ENCODE measurements at places on chromosomes 16 and 17.
A peak's percentile ranks its signal among the peaks of the same experiment; 100 is the strongest.

GRCh38 chr17:65547253-65547670 is 14.2 kb downstream of the AXIN2 start:
- no peak overlapping the region for H3K4me3 ChIP-seq
- H3K27me3 ChIP-seq: no peaks in the 10 kb centered on the region
- DNase-seq: no peak
- H3K4me1 ChIP-seq: no peaks in the 10 kb centered on the region

DNA sequence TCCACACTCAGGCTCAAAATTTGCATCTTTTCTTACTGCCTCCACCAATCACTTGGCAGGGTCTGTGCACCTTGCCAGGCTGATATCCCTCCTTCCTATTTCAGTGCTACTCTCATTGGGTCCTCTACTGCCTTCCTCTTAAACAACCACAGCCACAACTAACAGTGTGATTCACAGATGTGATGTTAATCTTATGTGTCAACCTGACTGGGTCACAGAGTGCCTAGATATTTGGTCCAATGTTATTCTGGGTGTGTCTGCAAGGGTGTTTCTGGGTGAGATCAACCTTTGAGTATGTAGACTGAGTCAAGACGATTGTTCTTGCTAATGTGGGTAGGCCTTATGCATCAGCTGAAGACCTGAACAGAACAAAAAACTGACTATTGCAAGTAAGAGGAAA is 51.3 kb upstream of the IRX6 start:
- H3K27ac ChIP-seq: no peak overlapping the region
- no peaks in the 10 kb centered on the region for H3K36me3 ChIP-seq
- H3K4me3 ChIP-seq: no peak overlapping the region
- H3K4me1 ChIP-seq: no peaks in the 10 kb centered on the region
- DNase-seq: no peak

- no peak overlapping the region for H3K27ac ChIP-seq
- DNase-seq: no peak
- H3K27me3 ChIP-seq: peaks cover 9% of the 10 kb centered on the region
- H3K4me3 ChIP-seq: no peak overlapping the region
- H3K4me1 ChIP-seq: no peaks in the 10 kb centered on the region
- no peaks in the 10 kb centered on the region for H3K36me3 ChIP-seq
Measured at GRCh38 chr16:8572063-8572918, 18.0 kb downstream of the TMEM114 start.

GRCh38 chr16:89192956-89193575 is 7.3 kb downstream of the SLC22A31 start:
- no peak for DNase-seq
- H3K36me3 ChIP-seq: no peaks in the 10 kb centered on the region
- no peak overlapping the region for H3K4me3 ChIP-seq
- no peak overlapping the region for H3K27ac ChIP-seq

- H3K27me3 ChIP-seq: no peaks in the 10 kb centered on the region
- H3K27ac ChIP-seq: no peak overlapping the region
- no peak for DNase-seq
- no peaks in the 10 kb centered on the region for H3K4me1 ChIP-seq
- H3K4me3 ChIP-seq: no peak overlapping the region
Measured at GRCh38 chr17:5509482-5509881, 23.1 kb downstream of the MIS12 start.

- no peak overlapping the region for H3K27ac ChIP-seq
- DNase-seq: no peak
- no peaks in the 10 kb centered on the region for H3K27me3 ChIP-seq
- no peaks in the 10 kb centered on the region for H3K36me3 ChIP-seq
- no peaks in the 10 kb centered on the region for H3K4me1 ChIP-seq
Measured at GRCh38 chr16:52066962-52067361, 480.0 kb downstream of the TOX3 start.

DNA sequence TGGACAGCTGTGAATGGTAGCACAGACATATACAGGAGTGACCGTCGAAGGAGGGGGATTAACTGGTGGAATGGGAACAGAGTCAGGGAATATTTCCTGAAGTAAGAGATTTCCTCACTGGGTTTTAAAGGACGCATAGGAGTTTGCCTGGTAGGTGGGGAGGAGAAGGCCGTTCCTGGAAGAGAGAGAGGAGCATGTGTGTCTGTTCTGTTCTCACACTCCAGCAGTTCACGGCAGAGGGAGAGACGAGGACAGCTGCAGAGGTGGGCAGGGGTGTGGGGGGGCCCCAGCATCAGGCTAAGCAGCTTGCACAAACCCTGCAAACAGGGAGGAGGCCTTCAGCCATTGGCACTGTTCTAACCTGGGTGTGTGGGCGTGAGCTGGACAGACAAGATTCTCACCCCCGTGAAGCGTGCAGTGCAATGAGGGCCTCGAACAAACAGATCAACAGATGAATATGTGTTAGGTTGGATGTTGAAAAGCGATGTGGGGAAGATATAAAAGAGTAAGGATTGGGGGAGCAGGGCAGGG is 85.3 kb upstream of the GSE1 start:
- no peak overlapping the region for H3K4me3 ChIP-seq
- no peak for DNase-seq
- H3K27me3 ChIP-seq: no peaks in the 10 kb centered on the region
- H3K27ac ChIP-seq: peak overlapping the region; percentile 86
- H3K4me1 ChIP-seq: peaks cover 53% of the 10 kb centered on the region
- H3K36me3 ChIP-seq: no peaks in the 10 kb centered on the region

- 0 out of 2 replicates have a peak, but pooled peaks cover 2% of the 10 kb centered on the region for H3K27me3 ChIP-seq
Measured at GRCh38 chr17:75720656-75721462, at the start of gene ITGB4. Gene ITGB4 (plus strand): TSS chr17:75721459. CDS start chr17:75724704, 3,245 bp downstream.

DNA sequence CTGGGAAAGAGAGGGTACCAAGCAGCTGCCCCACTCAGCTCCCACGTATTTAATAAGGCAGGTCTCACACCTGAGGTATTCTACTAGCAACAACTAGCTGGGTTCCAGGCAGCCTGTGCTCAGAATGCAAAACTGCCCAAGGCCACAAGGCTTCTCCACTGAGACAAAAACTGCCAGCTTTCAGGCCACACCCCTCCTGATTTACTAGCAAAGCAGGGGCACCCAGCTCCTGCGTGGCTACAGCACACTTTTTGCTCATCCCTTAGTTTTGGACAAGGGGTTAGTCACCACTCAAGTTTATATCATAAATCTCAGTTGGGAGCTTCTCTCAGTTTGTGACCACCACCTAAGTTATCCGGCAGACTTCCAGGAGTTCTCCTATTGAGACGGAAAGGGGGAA is 494.6 kb downstream of the CDH11 start:
- DNase-seq: no peak
- no peaks in the 10 kb centered on the region for H3K27me3 ChIP-seq
- no peaks in the 10 kb centered on the region for H3K36me3 ChIP-seq
- H3K27ac ChIP-seq: no peak overlapping the region

- no peaks in the 10 kb centered on the region for H3K4me1 ChIP-seq
- H3K36me3 ChIP-seq: peaks cover 15% of the 10 kb centered on the region
- H3K4me3 ChIP-seq: no peak overlapping the region
Measured at GRCh38 chr17:76054112-76054476, 18.2 kb downstream of the SRP68 start.

DNA sequence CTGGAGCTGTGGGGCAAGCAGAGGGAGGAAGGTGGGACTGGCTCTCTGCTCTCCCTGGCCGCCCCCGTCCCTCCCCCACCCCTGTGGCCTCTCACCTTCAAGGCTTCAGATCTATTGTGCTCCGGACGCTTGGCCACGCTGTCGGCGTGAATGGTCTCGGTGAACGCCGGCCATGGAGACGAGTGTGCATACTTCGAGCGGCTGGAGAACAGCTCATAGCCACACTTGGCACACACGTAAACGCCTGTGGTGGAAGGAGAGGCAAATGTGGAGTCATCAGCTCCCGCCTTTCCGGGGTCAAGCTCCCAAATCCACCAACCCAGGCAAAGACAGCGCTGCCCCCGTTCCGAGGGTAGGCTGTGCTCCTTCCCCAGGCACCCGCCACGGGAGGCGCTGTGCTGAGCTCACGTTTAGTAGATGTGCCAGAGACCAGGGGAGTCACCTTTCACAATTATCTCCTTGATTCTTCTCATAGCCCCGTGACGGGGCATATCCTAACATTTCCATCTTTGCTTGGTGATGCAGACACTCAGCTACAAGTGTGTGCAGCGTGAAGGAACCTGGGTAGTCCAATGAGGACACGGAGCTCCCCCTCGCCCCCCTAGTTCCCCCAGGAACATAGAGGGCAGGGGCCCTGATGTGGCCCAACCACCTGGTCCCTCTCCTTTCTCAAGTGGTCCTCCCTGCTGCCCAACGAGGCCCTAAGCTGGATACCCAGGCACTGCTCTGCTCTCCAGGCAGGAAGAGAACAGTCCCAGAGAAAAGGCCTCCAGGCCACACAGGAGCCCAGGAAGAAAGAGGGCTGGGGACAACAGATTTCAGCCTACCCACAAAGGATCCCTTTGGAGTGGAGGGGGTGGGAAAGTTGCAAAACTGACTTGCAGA is 1.6 kb downstream of the MSRB1 start:
- DNase-seq: no peak
- no peaks in the 10 kb centered on the region for H3K36me3 ChIP-seq
- H3K4me1 ChIP-seq: peaks cover 11% of the 10 kb centered on the region
- no peaks in the 10 kb centered on the region for H3K27me3 ChIP-seq

DNA sequence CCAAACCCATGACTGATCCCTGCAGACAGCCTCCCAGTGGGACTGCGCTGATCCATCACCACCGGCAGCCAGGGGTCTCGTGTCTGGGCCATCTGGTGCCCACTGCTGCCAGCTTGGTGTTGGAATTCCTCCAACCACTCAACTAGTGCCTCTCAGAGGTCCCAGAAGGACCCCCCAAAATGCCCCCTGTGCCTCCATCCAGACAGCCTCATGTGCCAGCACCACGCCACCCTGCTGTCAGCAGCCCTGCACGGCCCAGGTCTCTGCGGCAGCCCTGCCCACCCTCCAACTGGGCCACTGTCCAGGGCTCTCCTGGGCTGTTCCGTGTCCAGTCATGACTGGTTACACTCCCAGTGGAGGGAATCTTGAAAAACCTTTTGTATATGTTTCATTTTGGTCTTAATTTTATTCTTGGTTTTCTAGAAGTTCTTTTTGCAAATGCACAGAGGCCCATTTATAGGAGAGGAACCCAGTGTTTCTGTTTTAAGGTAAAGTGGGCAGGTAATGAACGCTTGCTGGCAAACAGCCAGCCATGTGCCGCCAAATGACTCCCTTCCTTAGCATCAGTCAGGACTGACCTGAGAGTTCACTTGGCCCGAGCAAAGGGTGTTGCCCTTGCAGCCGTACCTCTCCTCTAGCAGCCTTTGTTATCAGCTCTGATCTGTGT is 34.6 kb downstream of the GRIN2C start:
- no peaks in the 10 kb centered on the region for H3K27me3 ChIP-seq
- DNase-seq: no peak
- H3K4me1 ChIP-seq: no peaks in the 10 kb centered on the region

DNA sequence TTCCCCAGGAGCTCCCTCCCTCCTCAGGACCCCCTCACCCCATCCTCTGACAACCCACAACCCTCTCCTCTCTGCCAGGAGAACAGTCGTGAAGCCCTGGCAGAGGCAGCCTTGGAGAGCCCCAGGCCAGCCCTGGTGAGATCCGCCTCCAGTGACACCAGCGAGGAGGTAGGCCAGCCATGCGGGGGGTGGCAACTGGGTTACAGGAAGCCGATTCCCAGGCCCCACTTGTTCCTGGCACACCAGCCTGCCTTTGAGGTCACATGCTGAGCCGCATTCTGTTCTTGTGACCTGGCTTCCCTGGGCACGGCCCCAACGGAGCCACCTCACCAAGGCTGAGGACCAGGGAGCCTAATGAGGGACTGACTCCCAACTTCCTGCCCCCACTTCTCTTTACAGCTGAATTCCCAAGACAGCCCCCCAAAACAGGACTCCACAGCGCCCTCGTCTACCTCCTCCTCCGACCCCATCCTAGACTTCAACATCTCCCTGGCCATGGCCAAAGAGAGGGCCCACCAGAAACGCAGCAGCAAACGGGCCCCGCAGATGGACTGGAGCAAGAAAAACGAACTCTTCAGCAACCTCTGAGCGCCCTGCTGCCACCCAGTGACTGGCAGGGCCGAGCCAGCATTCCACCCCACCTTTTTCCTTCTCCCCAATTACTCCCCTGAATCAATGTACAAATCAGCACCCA is 7.9 kb downstream of the NAT9 start:
- no peak overlapping the region for H3K4me3 ChIP-seq
- H3K27ac ChIP-seq: peak overlapping the region; percentile 36
- peaks cover 44% of the 10 kb centered on the region for H3K4me1 ChIP-seq
- H3K27me3 ChIP-seq: no peaks in the 10 kb centered on the region
- 0 out of 2 replicates have a peak, but pooled peaks cover 5% of the 10 kb centered on the region for H3K36me3 ChIP-seq

DNA sequence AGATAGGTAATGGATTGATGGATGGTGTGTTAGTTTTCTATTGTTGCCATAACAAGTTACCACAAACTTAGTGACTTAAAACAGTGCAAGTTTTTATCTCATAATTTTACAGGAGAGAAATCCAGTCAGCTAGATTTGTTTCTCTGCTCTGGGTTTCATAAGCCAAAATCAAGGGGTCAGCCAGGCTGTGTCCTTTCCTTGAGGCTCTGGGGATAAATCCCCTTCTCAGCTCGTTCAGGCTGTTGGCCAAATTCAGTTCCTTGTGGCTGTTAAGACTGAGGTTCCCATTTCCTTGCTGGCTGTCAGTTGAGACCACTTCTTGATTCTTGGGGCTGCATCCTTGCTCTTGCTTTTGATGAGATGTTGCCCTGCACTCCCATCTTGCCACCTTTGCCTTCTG is 204.9 kb upstream of the CDH13 start:
- no peaks in the 10 kb centered on the region for H3K4me1 ChIP-seq
- H3K4me3 ChIP-seq: no peak overlapping the region
- no peak for DNase-seq

DNA sequence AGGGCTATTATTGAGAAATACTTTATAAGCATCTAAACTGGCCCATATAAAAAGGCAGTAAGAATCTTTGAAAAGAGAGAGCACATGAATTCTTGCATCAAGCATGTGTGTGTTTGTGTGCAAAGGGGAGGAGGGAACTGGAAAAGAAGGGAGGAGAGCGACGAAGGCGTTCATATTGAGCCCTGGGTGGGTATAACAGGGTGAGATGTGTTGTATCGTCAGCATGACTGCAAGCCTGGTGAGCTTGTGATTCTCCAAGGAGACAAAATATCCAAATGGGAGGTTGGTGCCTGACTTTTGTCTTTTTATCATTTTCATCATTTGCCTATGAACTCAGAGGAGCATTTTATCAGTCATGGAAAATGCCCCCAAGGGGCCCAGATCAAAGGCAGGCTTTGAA is 70.8 kb upstream of the PMFBP1 start:
- no peak overlapping the region for H3K27ac ChIP-seq
- H3K36me3 ChIP-seq: no peaks in the 10 kb centered on the region
- no peaks in the 10 kb centered on the region for H3K27me3 ChIP-seq
- H3K4me1 ChIP-seq: no peaks in the 10 kb centered on the region
- no peak overlapping the region for H3K4me3 ChIP-seq

DNA sequence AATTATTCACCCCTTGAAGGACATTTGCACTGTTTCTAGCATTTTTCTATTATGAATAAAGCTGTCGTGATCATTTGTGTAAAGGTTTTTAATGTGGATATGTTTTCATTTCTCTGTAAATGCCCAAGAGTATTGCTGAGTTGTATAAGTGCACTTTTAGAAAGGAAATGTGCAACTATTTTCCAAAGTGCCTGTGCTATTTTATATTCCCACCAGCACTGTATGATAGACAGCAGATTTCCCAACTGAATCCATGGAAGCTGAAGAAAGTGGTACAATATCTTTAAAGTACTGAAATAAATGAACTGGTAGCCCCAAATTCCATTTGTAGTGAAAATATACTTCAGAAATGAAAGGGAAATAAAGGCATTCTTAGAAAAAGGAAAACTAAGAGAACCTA is 238.4 kb downstream of the BCAS3 start:
- H3K4me1 ChIP-seq: no peaks in the 10 kb centered on the region
- H3K27ac ChIP-seq: no peak overlapping the region
- no peak overlapping the region for H3K4me3 ChIP-seq
- DNase-seq: no peak

Data from Panc1 (cell line).